ENCODE measurements at places on chromosomes 11 and 22. TPM values are rescaled to one million over a fixed set of nuclear protein-coding genes. Genes with fewer than 3 reads are reported as not detected.

PIM3 gene
- total RNA-seq: 197 TPM

SCGB2A2 gene
- not detected for total RNA-seq

SERPING1 gene
- total RNA-seq: 1.5 TPM

RAC2 gene
- total RNA-seq: 126 TPM

KLHDC7B gene
- not detected for total RNA-seq

RIC8A gene
- total RNA-seq: 118 TPM

GSTT2 gene
- 0.41 TPM for total RNA-seq

DNA sequence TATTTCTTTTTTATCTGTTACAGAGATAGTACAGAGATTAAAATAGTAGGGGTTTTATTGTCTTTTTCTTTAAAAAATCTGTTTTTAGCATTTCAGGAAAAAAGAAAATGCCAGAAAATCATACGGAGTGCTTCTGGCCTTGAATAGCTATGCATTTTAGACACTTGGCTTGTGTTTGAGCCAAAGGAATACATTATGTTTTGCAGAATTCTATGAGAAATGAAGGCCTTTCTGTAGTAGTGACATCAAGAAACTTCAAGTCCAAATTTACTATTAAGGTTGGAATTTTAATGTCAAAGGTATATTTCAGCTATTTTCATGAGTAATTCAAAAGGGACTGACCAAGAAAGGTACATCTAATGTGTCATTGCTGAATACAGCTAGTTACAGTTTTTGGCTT is 56.3 kb upstream of the DDI1 start:
- no peak for DNase-seq

GRCh38 chr11:107427569-107428180 is 29.9 kb downstream of the CWF19L2 start:
- no peak for DNase-seq

DNA sequence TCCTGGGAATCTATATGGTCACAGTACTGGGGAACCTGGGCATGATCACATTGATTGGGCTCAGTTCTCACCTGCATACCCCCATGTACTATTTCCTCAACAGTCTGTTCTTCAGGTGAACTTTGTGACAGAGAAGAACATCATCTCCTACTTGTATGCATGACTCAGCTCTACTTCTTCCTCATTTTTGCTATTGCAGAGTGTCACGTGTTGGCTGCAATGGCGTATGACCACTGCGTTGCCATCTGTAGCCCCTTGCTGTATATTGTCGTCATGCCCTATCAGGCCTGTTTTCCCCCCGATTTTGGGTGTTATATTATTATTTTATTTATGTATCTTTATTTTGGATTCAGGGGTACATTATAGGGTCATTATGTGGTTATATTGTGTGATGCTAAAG is 2.4 kb upstream of the OR8G1 start:
- no peak for DNase-seq

DNA sequence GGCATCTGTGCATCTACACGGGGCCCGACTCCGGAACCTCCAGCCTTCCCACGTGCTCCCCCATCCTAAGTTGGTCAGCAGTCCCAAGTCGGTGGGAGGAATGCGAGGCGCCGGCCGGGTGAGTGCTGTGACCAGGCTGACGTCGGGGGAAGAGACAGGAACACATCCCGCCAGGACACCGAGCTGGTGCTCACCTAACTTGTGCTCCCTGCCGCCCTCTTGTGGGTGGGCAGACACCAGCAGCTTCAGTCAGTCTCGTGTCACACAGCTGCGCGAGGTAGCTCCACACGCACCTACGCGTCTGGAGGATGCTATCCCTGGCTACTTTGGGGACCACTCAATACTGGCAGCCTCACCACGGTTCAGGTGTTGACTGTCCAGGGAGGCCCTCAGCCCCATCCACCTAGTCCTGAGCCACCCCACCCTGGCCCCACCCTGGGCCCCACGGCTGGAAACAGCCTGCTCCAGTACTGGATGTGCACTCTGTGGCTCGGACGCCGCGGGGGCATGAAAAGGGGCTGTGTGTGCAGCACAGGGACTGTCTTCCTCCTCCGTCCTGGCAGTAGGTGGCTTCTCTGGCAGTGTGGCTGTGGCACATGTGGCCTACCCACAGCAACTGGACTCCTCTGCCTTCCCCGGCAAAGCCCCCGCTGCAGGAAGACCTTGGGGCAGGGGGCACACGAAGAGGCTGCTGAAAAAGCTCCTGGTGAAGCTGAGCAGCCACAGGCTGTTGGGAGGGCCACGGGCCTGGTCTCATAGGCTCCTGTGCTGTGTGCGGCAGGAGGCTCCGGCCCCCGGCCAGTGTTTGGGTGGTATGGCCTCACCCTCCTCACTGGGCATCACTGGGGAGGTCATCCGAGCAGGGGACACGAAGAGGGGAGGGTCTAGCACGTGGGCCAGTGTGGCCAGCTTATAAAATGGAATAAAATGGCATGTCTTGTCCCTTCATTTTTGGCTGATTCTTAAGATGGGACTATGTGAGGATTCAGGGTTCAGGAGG is 11.2 kb upstream of the BID start:
- DNase-seq: no peak

DNA sequence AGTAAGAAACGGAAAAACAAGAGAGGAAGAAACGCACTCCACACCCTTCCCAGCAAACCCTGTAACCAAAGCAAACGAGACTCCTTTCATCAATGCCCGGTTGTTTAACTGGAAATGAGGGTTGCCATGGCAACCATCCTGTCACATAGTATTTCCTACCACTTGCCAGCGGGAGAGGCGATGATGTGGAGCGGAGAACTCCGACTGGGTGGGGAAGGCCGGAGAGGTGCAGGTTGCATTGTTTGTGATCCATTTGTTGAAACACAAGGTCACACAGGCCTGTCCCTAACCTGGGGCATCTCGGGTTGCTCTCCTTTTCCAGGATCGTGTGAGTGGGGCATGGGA is 609.9 kb downstream of the BUD13 start:
- DNase-seq: no peak

- DNase-seq: no peak
Observed at GRCh38 chr11:67022961-67023956, at the start of gene SYT12. TSS of gene SYT12 (plus strand) at chr11:67023134. CDS start at chr11:67030145, 7,011 bp downstream.

GRCh38 chr11:134374891-134375550 is 37.0 kb downstream of the B3GAT1 start:
- no peak for DNase-seq

DNA sequence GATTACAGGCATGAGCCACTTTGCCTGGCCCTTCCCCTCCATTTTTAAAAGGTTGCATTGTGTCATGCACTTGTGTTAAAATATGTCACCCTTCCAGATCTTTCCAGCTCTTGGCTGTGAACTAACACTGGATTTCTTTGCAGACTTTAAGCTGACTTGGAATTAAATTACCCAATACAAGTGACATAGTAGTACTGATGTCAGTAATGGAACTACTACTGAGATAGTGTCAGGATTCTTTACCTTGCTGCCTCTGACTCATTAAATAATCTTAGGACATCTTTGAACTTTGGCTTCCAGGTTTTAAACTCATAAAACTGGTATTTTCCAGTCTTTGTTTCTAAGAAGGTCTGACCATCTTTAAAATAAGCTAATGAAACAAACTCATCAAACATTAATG is 51.8 kb upstream of the OR4B1 start:
- DNase-seq: no peak

DNA sequence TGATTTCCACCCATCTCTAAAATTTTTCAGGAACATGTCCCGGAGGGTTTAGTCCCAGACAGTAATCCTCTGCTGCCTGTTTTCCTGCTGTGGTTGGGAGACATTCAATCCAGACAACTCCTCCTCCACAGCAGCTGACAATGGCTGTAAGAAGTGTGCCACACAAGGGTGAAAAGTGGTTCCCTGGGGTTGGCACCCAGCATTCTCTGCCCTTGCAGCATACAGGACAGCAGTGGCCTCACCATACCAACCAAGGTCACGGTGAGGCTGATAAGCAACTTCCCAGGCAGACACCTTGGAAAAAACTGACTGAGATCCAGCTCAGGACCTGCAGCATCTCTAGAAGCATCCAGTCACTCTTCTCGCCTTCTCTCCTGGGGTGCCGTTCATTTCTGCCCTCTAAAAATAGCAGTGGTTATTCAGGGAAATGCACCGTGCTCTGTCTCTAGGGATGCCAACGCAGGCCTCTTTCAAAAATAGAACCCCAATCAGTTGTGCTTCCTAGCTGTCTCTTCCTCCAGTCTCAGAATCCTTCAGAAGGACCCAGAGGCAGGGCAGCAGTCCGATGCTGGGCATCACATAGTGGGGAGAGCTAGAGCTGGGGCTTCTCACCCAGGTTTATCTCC is 241.0 kb downstream of the TENM4 start:
- DNase-seq: no peak

- DNase-seq: no peak
Observed at GRCh38 chr11:122711362-122711761, 55.8 kb downstream of the UBASH3B start.

DNA sequence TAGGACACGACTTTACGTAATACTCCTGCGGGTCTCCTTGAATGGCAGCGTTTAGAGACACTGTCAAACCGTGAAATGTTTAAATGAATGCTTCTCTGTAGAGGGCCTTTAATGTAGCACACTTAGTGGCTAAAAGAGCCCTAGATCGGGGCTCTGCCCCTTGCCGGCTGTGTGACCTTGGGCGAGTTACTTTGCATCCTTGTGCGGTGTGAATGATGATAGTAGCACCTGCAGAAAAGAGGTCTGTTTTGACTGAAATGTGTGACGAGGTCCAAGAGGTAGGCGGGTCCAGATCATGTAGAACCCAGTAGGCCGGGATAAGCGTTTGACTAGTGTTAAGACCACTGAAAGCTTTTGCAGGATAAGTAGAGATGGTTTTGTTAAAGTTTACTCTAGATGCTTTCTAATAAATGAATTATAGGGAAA is 866 bp downstream of the MED17 start:
- no peak for DNase-seq

- no peak for DNase-seq
Observed at GRCh38 chr11:97361812-97362378, 972.1 kb downstream of the JRKL start.

DNA sequence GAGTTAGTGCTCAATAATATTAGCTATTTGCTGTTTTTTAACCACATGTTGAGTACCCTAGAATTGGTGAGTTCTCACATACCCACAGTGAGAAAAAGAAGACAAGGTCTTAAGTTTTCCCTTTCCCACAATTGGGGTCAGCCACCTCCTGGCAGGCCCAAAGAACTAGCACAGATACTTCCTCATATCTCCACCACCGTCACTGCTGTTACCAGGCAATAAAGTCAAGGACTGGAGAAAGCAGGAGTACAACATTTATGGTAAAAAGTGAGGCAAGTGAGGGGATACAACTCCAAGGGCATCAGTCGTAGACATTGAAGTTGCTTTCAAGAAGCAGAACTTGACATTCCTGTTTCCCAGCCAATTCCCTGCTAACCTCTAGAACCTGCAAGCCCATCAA is 19.6 kb downstream of the ELP4 start:
- no peak for DNase-seq

DNA sequence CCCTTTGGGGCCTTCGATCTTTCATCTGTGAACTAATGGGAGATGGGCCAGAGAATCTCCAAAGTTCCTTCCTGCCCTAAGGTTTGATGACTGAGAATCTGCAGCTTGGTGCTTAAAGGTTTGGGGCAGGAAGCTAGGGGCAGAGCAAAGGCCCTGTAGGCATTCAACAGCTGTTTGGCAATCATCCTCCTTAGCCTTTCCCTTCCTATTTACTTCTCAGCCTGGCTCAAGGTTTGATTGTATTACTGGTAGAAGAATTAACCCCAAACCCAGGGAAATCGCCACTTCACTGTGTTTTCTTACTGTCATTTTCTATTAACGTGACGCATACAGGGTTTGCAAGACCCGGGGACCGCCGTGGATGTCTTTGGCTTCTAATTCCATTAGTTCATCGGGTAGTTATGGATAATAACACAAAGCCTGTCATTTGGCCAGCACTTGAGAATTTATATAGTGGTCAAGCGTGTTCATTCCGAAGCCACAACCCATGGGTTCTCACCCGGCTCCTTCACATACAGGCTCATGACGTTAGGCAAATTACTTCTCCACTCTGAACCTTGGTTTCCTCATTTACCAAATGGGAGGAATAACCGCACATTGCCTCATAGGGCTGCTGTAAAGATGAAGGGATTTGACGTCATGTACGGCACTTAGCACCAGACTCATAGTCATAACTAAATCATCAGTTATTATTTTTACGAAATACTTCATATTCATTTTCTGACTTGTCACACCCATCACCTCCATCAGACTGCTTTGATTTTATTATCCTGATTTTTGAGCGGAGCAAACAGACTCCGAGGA is 158.1 kb downstream of the FBXO7 start:
- DNase-seq: no peak

- DNase-seq: no peak
Observed at GRCh38 chr22:17596226-17596625, 32.3 kb downstream of the ATP6V1E1 start.

- DNase-seq: no peak
Observed at GRCh38 chr22:36466258-36466657, 15.2 kb downstream of the TXN2 start.

DNA sequence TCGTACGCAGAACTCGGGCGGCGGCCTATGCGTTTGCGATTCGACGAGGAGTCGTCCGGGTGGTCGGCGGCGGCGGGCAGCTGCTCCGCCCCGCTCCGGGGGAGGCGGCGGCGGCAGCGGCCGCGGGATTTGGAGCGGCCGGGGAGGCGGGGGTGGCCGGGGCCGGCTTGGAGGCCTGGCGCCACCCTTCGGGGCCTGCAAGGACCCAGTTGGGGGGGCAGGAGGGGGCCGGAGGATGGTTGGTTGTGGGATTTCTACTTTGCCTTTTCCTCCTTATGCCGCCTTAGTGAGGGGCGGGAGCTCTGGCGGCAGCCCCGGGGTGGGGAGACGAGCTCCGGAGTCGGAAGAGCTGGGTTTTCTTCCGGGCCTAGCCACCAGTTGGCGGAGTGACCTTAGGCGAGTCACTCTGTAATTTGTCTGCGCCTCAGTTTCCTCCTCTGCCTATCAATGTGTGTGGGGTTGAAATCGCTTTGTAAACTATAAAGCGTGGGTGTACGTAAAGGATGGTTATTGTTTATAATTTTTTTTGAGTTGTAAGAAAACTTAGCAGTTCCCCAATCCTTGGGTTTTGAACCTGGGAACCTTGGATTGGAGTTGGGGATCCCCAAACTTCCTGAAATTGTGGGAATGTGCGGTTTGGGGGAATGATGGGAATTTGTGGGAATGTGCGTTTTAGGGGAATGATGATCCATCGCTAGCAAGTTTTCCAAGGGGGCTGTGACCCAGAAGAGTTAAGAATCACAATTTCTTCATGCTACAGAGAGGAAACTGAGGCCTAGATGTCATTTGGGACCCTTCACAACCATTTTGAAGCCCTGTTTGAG is 679 bp downstream of the TUG1 start:
- DNase-seq: no peak

- DNase-seq: no peak
Observed at GRCh38 chr11:108933630-108934029, 268.8 kb downstream of the DDX10 start.

DNA sequence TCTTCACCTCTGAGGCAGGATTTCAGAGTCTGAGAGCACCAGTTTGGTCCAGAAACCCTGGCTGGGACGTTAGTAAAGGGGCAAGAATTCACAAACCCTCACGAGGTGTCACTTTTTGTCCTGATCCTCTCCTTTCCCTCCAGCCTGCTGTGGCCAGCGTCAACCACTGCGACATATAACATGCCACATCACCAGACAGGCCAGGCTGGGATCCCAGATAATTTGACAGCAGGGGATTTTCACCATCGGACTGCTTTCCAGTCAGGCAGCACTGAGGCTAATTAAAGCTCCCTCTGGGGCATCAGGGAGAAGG is 36.8 kb upstream of the RBFOX2 start:
- no peak for DNase-seq

GRCh38 chr11:115848611-115849010 is 344.4 kb upstream of the CADM1 start:
- DNase-seq: no peak
